Kidney (tissue), 22 donors: ENCODE measurements at places on chromosomes 7 and 10.

GRCh38 chr10:77801474-77802161, 124.9 kb downstream of the DLG5 start:
- no peak for DNase-seq

GRCh38 chr7:64795176-64795575, 948 bp downstream of the ZNF138 start:
- peak; percentile 10 for DNase-seq

DNA sequence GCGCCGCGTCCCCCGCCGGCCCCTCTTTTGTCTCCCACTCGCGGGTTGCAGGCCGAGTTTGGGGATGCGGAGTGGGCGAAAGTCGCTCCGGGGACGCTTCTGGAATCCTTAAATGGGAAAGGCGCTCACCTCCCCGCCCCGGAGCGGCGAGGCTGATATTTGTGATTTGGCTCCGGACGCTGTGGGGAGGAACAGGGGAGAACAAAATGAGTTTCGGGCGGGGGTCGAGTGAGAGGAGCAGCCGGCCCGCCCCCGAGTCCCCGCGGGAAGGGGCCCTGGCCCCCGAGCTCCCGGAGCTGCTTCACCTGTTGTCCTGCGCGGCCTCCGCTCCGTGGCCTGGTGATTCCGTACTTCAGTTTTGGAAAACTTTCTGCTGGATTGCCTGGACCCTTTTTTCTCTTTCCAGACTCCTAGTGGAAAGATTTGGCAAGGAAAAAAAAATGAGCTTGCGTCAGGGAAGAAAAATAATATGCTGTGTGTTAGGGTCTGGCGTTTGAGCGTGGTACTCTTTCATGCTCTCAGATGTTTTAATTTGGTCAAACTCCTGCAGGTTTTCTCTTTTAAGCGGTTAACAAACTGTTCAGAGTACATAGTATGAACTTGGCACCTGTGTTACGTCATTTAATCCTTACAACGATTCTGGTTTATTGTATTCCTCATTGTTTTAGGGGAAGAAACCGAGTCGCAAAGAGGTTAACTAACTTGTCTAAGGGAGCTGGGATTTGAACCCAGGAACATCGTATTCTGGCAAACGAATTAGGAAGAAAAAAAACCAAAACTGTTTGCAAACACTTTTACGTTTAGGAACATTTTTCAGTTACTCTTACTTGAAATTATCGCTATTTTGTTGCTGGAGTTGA, 924 bp downstream of the BMPR1A start:
- peak; percentile 88 for DNase-seq

DNA sequence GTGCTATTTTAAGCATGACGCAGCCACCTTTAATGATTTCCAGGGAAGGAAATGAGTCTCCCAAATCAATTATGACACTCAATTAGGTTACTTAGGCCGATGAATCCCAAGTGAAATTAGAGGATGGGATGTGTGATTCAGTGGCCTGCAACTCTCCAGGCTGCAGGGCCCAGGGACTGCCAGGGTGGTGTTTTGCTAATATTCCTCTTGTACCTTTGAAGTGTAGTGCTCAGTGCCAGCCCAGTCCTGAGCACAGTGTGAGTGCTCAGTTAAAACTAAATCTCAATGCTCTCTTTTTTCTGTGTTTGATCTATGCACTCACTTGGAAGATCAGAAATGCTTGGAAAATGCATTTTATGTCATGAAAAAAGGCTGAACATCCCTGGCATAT, 51.6 kb downstream of the SEM1 start:
- no peak for DNase-seq

DNA sequence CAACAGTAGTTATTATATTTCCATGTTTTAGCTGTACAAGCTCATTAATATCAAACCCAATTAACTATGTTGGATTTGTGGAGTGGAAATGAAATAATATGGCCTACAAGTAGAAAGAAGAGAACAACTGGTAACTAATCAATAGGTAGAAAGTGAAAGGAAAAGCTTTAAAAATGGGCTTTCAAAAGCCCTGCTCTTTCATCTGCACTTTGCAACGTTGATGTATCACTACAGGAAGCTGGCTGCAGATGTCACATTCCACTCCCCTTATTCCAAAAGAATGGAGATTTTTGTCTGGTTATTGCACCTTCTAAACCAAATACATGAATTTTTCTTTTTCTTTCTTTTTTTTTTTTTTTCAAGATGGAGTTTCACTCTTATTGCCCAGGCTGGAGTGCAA, 11.7 kb upstream of the MKI67 start:
- no peak for DNase-seq

- DNase-seq = no peak
Observed at GRCh38 chr10:3765146-3765545, 19.9 kb downstream of the KLF6 start.

DNA sequence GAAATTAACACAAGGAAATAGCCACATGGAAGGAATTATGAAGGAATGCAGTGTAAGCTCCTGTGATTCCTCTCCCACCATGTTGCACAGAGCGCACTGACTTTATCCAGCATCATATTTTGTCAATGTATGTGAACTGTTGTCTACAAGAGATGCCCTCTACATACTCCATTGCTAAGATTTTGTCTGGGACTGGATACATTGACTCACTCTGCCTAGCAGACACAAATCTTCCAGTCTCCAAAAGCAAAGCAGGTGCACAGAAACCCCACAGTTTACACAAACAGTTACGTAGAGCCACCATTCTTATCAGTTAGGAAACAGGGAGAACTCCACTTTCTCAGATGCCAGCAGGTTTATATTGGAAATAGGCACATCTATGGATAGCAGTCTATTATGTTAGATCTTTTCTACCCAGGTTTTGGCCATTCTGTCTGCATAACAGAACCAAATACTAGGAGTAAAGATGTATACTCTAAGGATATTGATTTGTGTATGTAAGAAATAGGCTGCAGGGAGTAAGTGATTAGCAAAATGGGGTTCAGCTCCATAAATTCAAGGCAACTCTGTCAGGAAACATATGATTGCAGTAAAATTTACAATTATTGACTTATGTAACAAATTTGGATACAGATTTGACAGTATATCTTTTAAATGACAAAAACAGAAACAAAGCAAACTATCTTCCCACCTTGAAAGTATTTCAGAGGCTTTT, 1.5 kb downstream of the AKR1C2 start:
- no peak for DNase-seq

GRCh38 chr7:25996006-25996408, 156.0 kb upstream of the NFE2L3 start:
- no peak for DNase-seq

DNA sequence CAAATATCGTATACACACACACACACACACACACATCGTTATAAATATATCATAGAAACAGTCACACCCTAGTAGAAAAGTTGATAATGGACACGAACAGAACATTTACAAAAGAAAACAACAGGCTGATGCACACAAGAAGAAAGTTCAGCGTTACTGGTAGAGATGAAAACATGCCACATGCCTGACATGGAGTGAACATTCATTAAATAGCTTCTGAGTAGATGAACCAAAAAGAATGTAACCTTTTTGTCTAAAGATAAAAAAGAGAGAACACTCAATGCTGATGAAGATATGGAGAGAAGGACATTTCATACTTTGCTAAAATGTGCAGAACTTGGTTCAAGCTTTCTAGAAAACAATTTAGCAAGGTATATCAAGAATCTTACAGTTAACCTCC, 173.4 kb upstream of the KLF14 start:
- DNase-seq = no peak

GRCh38 chr10:34768261-34768971, 46.7 kb downstream of the PARD3 start:
- no peak for DNase-seq

DNA sequence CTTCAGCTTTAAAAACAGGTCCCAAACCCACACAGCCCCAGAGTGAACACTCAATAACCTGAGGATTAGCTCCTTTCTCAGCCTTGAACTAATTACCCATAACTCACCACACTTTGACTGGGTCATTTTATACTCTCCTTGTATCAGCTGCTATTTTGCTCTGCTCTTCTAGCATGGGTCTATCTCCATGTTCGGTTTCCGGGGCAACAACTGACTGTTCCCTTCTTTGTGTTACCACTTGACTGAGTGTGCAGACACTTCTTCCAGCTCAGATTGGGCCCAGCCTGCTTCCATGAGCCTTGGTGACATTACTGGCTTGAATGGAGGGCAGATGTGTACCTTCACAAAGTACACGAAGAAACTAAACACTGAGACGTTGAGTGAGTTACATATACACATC, 31.5 kb upstream of the PRPS1L1 start:
- DNase-seq = no peak

DNA sequence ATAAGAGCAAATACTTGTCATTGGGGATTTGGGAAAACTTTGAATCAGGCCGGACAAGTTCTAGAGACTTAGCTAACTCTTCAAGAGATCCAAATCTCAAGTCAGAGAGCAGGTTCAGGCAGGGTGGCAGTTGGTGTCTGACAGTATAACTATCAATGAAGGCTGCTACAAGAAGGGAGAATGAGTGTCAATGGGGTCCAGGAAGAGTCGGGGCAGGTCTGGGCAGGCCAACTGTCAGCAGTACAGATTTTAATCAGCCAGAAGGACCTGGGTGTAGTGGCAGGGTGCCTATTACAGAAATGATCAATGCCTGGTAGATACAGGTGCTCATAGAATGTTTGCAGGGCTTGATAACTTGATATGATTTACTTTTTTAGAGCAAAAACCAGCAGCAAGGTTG, 751.1 kb downstream of the GRM8 start:
- DNase-seq = no peak

- DNase-seq = no peak
Observed at GRCh38 chr10:114905450-114905849, 32.5 kb upstream of the TRUB1 start.

GRCh38 chr10:79238158-79238520, 109.1 kb upstream of the PPIF start:
- DNase-seq = no peak

DNA sequence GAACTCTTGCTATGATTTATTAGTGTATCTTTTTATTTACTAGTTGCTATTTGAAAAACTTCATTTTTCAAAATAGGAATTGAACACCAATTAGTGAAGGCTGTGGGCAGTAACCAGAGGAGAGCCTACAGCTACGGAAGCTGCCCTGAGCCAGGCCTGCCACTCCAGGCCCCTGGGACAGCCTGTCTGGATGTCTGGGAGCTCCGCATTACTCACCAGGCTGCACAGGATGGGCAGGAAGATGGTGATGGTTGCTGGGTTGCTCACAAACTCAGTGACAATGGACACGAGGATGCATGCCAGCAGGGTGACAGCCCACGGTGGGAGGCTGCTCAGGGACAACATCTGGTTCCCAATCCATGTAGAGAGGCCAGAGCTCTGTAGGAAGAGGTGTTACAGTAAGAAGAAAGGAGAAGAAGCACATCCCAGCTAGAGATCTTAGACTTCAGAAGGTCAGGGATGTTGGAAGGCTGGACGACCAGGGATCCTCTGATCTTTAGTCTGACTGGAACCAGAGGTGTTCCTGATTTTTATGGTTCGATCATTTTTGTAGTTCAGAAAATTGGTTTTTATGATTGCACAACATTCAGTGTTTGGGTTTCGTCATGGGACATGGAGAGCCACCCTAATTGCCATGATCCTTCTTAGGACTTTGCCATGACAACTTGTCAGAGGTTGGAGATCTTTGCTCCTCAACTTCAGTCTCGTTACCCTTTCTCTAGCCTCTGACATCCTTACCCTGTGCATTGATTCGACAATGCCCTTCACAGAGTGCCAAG, 23.2 kb downstream of the STMP1 start:
- no peak for DNase-seq

DNA sequence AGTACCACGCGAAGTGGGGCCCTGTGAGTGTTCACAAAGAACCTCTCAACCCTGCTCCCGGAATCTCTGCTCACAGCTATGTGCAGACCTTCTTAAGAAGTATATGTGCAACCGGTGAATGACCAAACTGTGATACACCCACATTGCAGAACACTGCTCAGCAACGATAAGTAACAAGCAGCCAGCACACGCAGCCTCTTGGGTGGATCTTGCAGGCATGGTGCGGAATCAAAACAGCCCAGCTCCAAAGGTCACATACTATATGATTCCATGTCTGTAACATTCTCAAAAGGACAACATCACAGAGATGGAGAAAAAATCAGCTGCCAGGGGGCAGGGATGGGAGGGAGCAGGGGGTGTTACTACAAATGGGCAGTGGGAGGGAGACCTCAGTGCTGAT, 101.6 kb downstream of the DLG5 start:
- no peak for DNase-seq

- DNase-seq = no peak
Observed at GRCh38 chr7:122316467-122317388, 12.2 kb upstream of the FEZF1 start.

DNA sequence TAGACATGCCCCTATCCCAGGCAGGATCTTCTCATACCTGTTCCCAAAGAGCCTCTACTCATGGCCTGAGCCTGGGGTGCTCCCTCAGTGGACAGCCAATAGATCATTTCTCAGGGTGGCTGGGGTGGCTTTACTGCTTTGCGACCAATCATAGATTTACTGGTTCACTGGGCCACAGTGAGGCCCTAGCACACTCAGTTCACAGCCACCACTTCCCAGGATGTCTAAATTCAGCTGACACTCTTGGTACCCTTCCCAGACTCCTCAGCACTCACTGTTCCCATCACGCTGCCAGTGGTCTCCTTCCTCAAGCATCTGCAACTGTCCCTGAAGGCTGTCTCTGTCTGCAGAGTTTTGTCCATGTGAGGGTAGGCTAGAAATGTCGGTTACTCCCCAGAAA, 50.6 kb downstream of the ARHGAP22 start:
- DNase-seq = no peak

- no peak for DNase-seq
Observed at GRCh38 chr10:63522277-63522687, 1.1 kb downstream of the REEP3 start.

- no peak for DNase-seq
Observed at GRCh38 chr10:1310271-1310789, 254.1 kb downstream of the WDR37 start.

- no peak for DNase-seq
Observed at GRCh38 chr7:21722371-21722770, 179.5 kb downstream of the DNAH11 start.

DNA sequence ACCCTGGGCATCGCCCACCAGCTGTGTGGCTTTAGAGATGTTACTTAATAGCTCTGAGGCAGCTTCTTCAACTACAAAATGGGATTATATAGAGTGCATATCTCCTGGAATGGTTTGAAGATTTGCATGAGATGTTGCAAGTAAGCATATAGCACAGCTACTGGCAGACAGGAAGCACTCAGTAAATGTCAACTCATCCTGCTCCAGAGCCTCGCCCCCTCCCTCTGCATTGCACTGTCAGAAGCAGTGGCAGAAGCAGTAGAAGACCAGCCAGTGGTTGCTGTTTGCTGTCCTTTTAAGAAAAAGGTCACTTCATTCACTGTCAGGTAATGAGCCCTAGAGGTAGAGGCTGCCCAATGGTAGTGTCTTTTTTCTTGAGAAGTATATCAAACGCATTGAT, 180.0 kb upstream of the GHITM start:
- no peak for DNase-seq

- no peak for DNase-seq
Observed at GRCh38 chr10:101650863-101651262, 44.1 kb downstream of the FBXW4 start.

GRCh38 chr7:105655500-105656380, 74.4 kb upstream of the EFCAB10 start:
- DNase-seq = peak; percentile 63

GRCh38 chr7:103593691-103594090, 147.7 kb upstream of the SLC26A5 start:
- DNase-seq = no peak

- DNase-seq = peak; percentile 40
Observed at GRCh38 chr7:102129636-102130370, 156.9 kb upstream of the SH2B2 start.

- DNase-seq = no peak
Observed at GRCh38 chr7:51732116-51732515, 415.5 kb upstream of the COBL start.
